ENCODE measurements at places on chromosomes 6 and 20.

DNA sequence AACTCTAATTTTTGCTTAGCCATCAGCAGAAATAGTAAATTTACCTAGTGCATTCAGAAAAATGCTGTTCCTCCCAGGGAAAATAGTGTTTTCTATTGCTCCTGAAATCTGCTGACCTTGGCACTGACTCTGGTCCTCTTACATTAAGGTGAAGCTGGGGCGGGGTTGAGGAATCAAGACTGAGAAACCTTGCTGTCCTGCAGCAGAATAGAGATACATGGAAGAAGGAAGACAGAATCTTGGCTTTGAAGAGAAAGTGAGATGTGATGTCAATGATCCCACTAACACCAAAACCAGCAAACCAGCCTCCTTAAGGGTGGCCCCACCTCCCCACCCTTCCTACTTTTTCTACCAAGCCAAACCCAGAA lies 840 bp upstream of the LY86 start:
- DNase-seq, result no peak

DNA sequence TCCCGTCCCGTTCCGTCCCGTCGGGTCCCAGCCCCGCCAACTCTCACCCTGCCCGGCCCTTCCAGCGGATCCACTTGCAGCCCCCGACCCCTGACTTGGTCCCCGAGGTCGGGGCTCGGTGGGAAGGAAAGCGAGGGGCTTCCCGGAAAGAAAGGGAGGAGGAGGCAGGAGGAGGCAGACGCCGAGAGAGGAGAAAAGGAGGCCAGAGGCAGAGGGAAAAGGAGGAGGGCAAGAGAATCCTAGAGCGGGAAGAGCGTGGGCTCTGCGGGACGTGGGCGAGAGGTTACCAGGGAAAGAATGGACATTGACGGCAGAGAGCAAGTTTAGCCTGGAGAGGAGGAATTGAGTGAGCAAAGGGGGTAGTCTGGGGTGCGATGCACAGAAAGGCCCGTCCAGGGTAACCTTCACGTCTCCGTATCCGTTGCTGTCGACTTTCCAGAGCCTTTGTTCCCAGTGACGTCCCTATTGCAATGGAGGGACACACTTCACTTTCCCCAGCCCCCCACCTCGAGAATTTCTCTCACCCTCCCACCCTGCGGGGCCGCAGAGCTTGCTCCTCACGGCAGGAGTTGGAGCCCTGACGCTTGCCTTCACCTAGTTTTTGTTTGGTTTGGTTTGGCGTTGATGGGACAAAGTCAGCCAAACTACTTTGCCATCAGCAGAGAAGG lies 477 bp upstream of the MOXD1 start:
- no peak for DNase-seq

DNA sequence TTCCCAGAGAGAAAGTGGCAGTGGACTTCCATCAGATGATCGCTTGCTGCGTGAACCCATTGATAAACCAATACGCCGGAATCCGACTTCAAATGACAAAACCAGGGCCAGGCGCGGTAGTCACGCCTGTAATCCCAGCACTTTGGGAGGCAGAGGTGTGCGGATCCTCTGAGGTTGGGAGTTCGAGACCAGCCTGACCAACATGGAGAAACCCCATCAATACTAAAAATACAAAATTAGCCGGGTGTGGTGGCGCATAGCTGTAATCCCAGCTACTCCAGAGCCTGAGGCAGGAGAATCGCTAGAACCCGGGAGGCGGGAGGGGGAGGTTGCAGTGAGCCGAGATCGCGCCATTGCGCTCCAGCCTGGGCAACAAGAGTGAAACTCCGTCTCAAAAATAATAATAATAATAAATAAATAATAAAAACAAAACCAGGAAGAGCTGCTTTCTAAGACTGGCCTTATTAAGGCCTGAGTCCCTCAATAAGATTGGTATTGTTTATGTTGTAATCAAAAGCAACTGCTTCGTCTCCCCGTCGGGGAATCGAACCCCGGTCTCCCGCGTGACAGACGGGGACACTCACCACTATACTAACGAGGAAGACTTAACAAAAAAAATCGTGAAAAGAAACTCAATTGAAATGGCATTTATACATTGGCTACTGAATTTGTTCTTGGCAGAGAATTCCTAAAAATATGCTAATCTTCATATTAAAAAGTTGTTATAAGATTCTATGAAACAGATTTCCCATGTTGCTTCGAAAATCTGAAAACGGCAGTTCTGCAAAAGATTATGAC lies 110.2 kb upstream of the ZNF184 start:
- no peak for DNase-seq

GRCh38 chr6:154751011-154751800 lies 18.0 kb downstream of the SCAF8 start:
- DNase-seq, result no peak

GRCh38 chr6:83546636-83547035 lies 34.3 kb downstream of the PRSS35 start:
- DNase-seq, result no peak

- DNase-seq, result no peak
Measured at GRCh38 chr6:136511926-136512325, 38.3 kb downstream of the MAP7 start.

GRCh38 chr6:116036075-116036773 lies 24.5 kb downstream of the FRK start:
- DNase-seq, result no peak

GRCh38 chr6:127841811-127842210 lies 59.0 kb downstream of the THEMIS start:
- DNase-seq, result no peak

DNA sequence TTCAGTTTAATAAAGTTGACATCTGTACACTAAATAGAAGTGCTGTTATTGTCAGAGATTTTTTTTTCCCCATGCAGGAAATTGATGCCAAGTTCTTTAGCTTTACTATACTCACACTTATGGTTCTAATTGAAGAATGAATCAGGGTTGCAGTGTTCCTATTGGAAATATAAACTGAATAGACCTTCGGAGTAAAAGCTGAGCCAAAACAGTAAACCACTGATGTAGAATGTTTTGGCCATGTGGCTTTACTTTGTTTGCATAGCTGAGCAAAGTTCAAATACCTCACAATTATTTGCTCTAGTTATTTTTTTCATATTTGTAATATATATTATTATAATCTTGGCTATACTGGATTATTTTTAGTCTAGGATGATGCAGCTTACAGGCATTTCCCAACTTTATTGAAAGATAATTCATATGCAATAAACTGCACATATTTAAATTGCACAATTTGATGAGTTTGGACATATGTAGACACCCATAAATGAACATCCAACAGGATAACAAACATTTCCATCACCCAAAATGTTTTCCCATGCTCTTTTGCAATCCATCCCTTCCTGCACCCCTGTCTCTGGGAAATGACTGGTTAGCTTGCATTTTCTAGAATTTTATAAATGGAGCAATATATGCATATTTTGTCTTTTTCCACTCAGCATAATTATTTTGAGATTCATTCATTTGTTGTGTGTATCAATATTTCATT lies 105.8 kb upstream of the NOX3 start:
- DNase-seq, result no peak

- peak; percentile 43 for DNase-seq
Measured at GRCh38 chr6:137873273-137873762, 6.3 kb downstream of the TNFAIP3 start.

DNA sequence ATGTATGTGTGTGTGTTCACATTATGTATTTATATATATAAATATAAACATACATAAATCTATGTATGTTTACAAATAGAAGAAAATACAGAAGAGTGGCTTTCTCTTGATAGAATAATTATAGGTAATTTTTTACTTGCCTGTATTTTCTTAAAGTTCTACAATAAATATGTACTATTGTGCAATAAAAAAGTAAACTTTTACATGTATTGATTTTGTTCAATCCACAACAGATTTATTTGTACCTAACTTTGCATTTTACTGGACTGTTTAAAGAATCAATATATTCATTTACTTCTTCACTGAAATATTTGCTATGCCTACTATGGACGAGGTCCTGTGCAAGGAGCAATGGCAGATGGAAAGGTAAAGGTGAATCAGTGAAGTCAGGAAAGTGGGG lies 14.0 kb upstream of the TAB2 start:
- no peak for DNase-seq

DNA sequence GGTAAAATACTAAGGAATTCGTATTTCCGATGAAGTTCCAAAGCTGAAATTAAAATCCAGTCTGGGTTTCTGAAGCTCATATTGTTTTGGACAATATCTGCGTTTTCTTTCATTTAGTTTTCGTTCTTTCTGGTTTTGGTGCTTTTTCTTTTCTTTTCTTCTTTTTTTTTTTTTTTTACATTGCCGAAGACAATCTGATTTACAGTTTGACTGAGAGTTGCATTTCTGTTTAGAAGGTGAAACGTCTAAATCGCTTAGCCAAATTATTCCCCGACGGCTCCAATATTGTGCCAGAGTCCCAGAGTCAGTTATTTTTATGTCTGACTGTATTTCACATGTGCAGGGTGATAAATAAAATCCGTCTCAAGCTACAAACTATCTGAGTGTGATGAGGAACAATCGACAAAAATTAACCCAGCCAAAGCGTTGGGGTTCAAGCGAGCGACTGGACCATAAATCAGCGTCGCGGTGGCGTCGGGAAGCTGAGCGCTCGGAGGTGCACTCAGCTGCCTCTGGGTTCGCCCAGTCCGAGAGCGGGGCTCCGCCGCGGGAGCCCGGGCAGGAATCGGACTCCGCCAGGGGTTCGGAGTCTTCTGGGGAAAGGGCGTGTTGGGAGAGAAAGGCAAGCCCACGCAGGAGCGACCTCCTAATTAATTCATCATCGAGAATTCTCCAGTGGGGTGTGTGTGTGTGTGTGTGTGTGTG lies 8.2 kb upstream of the TBX18 start:
- no peak for DNase-seq

DNA sequence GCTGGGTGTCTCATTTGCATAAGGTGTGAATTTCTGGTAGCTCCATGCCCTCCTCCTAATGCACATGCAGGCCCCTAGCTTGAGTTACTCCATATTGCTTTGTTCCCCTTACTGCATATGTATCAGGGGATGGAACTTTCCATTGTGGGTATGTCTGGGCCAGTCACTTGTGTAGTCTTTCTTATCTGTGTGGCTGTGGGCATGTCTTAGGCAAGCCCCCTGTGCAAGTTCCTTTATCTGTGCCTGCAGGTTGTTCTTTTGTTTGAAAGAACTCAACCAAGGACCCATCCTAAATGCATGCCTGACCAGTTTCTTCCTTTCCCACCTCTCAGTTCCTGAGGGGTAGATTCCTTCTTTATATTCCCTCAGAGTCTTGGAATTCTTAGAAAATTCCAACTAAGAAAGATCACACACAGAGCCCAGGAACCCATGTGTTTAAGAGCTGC lies 23.6 kb downstream of the MBOAT1 start:
- no peak for DNase-seq

DNA sequence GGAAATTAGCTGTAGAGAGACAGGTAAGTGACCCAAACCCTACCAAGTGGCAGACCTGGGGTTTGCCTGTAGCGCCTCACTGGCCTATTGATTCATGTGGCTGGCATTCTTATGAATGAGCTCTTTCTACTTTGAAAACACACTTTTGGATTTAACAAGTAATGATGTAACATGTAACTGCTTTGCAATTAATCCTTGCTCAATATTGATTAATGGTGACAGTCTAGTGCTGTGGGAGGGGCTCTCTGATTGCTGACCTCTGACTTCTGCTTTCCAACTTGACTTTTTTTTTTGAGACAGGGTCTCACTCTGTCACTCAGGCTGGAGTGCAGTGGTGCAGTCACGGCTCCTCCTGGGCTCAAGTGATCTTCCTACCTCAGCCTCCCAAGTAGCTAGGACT lies 82.7 kb downstream of the TIAM2 start:
- no peak for DNase-seq

DNA sequence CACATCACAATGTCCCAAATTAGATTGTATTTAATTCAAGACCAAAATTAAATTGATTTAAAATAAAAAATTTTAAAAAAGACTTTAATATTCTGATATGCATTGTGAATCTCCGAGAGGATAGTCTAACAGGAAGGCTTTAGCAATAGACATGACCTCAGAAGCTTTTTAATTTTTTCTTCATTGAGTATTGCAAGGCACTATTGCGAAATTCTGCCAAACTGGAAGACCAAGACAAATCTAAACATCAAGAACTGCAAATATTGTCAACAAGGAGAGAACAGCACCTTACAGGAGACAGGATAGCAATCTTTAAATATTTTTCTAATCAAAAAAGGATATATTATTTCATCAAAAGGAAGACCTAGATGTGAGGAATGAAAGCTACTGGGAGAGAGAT lies 56.9 kb downstream of the BMP5 start:
- no peak for DNase-seq

GRCh38 chr6:34093854-34094430 lies 51.9 kb downstream of the GRM4 start:
- no peak for DNase-seq

GRCh38 chr6:41344876-41345275 lies 9.5 kb downstream of the NCR2 start:
- DNase-seq, result no peak

DNA sequence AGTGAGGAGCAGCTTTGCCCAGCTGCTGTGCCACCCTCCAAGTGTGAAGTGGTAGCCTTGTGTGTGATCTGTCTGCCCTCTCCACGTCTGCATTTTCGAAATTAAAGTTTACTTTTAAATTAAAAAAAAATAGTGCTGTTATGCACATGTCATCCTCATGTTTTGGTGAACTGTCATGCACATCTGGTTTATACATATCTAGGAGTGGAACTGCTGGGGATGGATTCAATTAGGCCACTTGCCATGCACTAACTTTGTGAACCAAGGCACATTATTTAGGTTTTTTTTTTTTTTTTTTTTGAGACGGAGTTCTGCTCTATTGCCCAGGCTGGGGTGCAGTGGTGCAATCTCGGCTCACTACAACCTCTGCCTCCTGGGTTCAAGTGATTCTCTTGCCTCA lies 3.6 kb downstream of the GTSF1L start:
- DNase-seq, result no peak

GRCh38 chr6:165010556-165011535 lies 298.6 kb downstream of the C6orf118 start:
- no peak for DNase-seq

DNA sequence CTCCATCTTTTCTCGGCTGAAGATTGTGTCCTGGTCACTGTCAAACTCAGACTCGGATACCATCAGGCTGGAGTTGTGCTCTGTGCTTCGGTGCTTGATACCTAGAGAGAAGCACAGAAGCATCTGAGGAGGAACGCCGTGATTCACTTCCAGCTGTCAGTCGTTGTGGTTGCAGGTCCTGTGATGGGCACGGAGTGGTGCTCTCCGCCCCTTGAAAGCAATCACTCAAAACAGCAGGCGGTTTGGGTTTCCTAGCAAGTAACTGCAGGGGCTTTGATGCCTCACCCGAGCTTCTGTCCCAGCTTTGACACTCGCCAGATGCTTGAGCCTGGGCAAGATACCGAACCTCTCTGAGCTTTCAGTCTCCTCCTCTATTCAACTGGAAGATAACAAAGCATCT lies 52.5 kb downstream of the ALDH5A1 start:
- peak; percentile 8 for DNase-seq

Data from effector CD4-positive, alpha-beta T cell (primary cell).